ENCODE measurements at places on chromosomes 12 and 14.

- DNase-seq: no peak
Measured at GRCh38 chr14:78346747-78347146, 176.6 kb downstream of the NRXN3 start.

- no peak for DNase-seq
Measured at GRCh38 chr14:103141117-103141796, 18.0 kb downstream of the TNFAIP2 start.

GRCh38 chr14:104139460-104140212 lies 1.2 kb downstream of the KIF26A start:
- DNase-seq: no peak

DNA sequence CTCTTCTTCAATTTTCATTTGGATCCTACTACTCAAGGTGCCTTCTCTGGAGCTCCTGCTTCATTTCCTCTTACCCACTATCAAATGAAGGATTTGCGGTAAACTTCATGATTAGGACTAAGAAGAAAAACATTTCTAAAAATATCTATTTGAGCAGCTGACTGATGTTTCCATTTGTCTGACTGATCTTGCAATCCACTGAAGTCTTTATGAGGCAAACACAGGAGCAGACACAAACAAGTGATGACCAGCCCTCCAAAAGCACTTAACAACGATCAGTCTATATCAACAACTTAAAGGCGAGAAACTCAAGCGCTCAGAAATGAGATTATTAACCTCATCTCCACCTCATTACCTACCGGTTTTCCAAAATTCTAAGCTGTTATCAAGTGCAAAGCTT lies 26.2 kb downstream of the OSBPL8 start:
- no peak for DNase-seq

- DNase-seq: no peak
Measured at GRCh38 chr14:22506778-22507351, 82.2 kb downstream of the DAD1 start.

- no peak for DNase-seq
Measured at GRCh38 chr14:100731011-100731670, 4.4 kb downstream of the DLK1 start.

DNA sequence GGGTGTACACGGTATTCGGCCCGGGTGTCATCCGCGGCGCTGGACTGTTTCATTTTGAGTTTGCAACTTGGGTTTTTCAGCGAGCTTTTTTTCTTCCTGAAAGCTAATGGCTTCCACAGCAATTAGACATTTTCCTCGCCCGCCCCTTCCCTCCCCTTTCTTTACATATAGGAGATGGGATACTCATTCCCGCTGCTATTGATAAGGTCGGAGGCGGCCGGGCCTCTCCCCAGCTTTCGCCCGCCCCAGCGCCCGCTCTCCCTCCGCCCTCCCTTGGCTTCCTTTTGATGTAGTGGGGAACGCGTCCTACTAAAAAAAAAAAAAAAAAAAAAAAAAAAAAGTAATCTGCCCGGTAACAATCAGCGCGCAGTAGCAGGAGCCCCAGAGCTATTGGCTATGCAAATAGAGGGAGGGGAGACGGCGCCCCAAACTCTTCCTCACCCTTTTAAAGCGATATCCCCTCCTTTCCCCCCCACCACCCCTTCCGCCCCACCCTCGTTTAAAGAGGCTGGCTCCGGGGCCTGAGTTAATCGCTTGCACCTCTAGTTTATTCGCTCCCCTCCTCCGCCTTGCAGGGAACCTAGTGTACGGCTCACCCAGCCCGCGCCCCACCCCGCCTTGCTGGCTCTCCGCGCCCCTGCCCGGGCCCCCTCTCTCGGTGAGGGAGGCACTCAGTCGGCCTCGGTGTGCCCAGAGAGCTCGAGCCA lies 1.7 kb upstream of the CCND2 start:
- peak; percentile 88 for DNase-seq

DNA sequence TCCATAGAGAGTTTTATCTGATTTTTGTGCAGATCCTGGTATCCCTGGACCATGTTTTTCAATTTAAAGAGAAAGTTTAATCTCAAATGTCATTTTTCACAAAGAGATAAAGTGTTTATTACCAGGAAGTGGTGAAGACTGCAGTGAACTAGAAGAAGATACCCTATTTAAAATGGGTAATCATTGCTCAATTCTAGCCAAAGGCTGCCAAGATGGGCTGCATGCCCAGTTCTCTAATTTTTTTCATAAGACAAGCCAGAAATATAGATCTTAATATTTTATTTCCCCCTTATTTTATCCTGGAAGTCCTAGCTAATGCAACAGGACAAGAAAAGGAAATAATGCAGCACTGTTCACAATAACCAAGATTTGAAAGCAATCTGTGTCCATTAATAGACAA lies 343.5 kb downstream of the PCNX1 start:
- no peak for DNase-seq

DNA sequence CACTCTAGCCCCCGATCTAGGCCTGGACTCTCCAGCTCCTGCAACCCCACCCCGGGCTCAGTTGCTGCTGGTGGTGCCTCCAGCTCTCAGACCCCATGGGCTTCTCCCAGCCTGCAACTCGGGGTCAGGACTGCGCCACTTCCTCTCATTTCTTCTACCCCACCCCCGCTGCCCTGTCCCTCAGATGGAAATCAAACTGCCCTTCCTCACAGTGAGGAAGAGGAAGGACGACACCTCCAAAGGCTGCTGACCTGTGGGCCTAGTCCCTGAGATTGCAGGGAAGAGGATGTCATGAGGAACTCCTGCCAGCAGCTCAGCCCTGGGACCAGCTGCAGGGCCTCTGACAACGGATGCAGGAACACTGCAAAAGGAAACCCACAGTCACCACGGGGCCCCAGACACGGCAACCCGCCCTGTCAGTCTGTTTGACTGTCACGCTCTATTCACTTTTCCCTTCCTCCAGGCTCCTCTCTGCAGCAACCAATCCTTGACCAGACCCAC lies 29.3 kb upstream of the PNMA1 start:
- peak; percentile 44 for DNase-seq

- no peak for DNase-seq
Measured at GRCh38 chr12:127560041-127560478, 706.9 kb upstream of the TMEM132C start.

GRCh38 chr12:100661300-100661951 lies 87.9 kb downstream of the GAS2L3 start:
- DNase-seq: no peak

DNA sequence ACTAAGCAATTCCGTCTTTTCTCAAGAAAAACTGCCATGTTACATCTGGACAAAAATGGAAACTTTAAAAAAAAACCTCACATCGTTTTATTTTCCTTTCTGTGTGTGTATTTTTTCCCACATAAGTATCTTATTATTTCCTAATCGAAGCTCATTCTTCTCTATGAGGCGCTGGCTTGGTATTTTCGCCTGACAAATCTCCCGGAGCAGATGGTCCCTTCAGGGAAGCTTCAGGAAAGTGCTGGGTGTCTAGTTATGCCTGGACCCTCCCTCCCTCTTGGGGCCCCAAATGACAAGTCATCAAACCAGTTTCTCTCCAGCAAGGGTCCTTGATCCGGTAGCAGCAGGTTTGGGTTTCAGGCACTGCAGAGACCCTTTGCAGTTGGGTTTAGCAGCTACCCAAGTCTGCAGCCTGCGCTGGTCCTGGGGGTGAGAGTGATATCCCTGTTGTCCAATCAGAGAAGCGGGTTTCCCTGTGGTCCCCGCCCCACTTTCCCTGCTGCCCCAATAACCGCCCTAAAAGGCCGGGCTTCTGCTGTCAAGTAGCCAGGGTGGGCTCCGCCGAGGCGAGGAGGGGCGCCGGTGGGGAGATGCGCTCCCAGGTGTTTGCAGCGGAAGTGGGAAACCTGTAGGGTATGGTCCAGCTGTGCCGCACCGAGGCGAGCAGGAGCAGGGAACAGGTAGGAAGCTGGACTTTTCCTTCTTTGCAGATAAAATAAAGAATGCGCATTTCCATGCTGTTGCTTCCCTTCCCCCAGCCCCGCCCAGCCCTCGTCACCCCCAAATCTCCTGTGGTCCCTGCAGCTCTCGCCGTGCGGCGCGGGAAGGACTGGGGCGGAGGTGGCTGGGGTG lies at the start of gene CNTN1:
Gene CNTN1 (plus strand): TSS at position 527 of the 852 bp plus-strand sequence.
- no peak for DNase-seq

DNA sequence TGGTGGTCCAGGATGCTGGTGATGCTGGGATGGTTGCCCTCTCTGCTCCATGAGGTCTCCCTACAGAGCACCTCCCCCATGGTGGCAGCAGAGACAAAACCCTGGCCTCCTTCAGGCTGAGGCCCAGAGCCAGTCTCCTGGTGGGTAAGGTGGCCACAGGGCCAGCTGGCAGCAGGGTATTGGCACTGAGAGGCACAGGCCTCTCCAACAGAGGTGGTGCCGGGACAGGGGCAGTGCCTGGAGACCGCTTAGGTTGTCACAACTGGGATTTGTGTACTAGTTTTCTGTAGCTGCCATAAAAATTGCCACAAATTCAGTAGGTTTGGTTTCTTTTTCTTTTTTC lies 6.1 kb upstream of the MTA1 start:
- DNase-seq: no peak

DNA sequence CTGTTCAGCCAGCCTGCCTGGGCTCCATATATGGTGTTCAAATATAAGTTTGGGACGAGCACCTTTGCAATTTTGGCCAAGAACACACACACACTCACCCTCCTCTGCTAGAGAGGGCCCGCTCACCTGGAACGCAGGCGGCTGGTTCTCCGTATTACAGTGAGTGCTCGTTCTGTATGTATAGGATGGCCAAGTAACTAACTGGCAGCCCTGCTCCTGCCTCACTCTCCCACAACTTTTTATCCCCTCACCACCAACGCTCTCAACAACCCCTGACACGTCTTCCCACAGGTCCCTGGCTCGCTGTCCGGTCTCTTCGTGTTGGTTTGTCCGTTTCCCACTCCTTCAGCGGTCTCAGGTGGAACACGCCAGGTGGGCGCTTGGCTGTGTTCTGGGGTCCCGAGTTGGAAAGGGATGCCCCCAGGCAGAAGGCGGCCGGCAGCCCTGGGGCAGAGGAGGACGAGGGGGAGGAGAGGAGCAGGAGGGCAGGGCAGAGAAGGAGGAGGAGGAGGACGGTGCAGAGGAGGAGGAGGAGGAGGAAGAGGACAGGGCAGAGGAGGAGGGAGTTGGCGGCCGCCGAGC lies 398 bp upstream of the MSRB3 start:
- DNase-seq: no peak

- no peak for DNase-seq
Measured at GRCh38 chr12:13980538-13981295, 685 bp downstream of the GRIN2B start.

GRCh38 chr14:77615361-77616132 lies 890 bp downstream of the SPTLC2 start:
- no peak for DNase-seq

GRCh38 chr12:124732275-124733075 lies 131.2 kb downstream of the SCARB1 start:
- no peak for DNase-seq

DNA sequence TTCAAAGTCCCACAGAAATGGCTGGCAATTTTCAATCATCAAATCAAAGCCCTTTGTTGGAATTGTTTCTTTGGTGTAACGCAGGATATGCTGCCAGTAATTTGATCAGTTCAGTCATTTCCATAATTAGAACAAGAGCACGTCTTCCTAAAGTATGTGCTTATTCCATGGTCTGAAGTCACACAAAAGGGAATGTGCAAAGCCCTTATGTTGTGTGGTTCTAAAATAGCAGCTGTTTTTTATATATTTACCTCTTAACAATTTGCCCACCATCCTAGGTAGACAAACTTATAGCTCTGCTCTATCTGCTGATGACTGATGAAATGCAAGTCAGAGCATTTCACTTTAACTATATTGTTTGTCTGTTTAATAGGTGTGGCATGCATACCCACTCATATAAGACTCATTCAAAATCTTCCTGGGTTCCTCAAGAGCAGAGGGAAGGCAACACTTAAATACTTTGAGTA lies 176.1 kb upstream of the SLC38A2 start:
- no peak for DNase-seq

- no peak for DNase-seq
Measured at GRCh38 chr14:105351410-105351809, 36.9 kb downstream of the PACS2 start.

DNA sequence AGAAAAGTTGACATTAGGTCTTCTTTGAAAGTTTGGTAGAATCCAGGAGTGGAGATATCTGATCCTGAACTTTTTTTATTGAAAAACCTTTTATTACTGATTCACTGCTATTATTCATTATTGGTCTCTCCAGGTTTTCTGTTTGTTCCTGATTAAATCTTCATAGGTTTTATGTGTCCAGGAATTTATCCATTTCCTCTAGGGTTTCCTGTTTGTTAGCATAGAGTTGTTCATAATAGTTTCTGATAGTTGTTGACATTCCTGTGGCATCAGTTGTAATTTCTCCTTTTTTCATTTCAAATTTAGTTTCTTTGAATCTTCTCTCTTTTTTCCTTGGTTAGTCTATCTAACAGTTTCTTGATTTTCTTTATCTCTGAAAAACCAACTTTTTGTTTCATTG lies 370.3 kb downstream of the SLC6A15 start:
- no peak for DNase-seq

DNA sequence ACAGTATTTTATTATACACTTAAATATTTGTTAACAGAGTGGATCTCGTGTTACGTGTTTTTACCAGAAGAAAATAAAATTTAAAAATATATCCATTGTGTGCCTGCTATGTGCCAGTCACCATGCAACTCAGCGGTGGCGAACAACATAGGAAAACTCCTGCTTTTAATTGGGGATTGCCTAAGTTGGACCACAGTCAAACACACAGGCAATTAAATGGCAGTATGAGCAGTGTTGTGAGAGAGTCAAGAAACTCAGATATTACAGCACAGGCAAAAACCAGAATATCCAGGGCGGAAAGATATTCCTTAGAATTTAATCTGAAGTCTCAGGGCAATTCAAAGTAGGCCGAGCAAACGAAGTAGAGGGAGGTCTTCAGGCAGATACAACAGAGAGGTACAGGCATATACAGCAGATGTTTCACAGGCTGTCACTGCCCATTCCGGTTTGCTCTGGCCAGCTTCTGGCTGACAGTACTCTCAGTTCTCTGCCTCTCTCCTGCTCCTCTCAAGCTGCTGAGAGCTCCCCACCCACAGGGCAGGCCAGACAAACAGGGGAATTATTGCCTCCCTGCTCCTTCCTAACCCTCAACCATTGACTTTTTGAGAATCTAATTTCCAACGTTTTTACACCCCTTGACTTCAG lies 540.2 kb upstream of the TMEM132C start:
- no peak for DNase-seq

- peak; percentile 43 for DNase-seq
Measured at GRCh38 chr12:62260733-62261683, 804 bp downstream of the USP15 start.

GRCh38 chr12:57890191-57891115 lies 43.9 kb upstream of the CTDSP2 start:
- DNase-seq: no peak

GRCh38 chr12:57694459-57695019 lies 607 bp downstream of the OS9 start:
- DNase-seq: no peak

GRCh38 chr12:20077618-20078017 lies 290.7 kb upstream of the PDE3A start:
- no peak for DNase-seq

DNA sequence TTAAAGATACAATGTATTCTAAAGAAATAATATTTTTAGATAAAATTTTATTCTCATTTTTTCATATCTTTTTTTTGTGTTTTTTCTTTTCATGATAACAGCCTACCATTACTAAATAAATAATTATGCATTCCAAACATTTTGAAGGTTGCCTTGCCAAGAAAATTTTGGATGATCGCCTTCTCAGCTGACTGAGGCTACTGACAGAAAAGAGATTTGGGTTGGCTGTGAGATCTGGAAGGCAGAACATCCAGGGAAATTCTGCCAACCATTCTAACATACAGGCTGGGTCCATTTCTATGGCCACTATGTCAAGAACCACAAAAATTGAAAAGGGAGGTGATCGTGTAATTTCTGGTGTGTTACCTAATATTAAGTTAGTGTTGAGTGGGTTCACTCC lies 48.1 kb downstream of the GALNT8 start:
- no peak for DNase-seq
